ENCODE measurements at places on chromosomes 6 and 20. TPM values are rescaled to one million over a fixed set of nuclear protein-coding genes. Genes with fewer than 3 reads are reported as not detected.

DNA sequence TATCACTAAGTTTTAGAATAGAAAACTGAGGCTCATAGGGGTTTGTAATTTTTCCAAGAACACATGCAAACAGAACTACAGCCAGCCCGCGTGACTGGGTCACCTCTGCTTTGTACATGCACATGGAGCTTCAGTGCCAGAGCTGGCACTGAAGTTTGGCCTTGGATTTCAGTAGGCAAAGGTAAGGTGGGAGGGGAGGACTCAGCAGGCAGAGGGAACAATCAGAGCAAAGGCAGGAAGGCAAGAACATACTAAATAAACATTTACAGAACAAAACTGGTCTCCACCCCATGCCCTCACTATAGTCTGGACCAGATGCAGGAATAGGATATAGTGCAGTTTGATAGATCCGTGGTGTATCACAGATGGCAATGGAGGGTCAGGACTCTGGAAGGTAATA, 13.6 kb upstream of the ABRACL start:
- no peaks in the 10 kb centered on the region for H3K36me3 ChIP-seq
- no peak overlapping the region for H3K4me3 ChIP-seq
- H3K27me3 ChIP-seq: no peaks in the 10 kb centered on the region
- H3K4me1 ChIP-seq: peaks cover 20% of the 10 kb centered on the region

DNA sequence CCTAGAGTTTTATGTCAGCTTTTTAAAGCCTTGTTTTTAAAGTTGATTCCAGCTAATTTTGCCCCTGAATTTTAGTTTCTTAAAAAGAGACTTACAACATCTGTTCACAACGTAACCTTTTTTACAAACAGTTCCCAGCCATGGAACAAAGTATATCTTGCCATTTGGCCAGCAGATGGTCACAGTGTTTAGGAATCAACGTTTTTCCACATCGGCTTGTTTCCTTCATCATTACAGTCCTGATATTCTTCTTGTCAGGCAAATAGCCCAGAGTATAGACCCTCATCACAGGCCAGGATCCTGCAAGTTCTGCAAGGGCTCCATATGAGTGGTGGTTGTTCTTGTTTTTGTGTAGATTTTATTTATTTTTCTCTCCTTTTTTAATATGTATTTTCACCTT, 341.7 kb upstream of the HTR1E start:
- no peak for DNase-seq
- no peaks in the 10 kb centered on the region for H3K4me1 ChIP-seq
- H3K27ac ChIP-seq: no peak overlapping the region
- no peaks in the 10 kb centered on the region for H3K27me3 ChIP-seq

DNA sequence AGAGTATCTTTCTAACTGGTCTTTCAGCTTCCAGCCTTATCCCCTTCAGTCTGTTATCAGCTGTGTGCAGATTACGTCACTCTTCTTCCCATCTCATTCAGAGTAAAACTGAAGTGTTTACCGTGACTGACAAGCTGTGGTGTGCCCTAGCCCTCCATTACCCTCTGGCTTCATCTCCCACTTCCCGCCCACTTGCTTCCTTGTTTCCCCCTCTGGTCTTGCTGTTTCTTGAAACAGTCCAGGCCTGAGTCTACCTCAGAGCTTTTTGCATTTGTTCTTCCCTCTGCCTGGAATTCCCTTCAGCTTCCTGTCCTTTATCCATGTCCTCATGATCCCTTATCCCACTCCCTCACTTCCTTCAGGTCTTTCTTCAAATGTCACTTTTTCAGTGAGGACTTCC, 66.9 kb downstream of the CARMIL1 start:
- no peaks in the 10 kb centered on the region for H3K27me3 ChIP-seq
- no peaks in the 10 kb centered on the region for H3K36me3 ChIP-seq
- H3K4me3 ChIP-seq: no peak overlapping the region
- DNase-seq: no peak

DNA sequence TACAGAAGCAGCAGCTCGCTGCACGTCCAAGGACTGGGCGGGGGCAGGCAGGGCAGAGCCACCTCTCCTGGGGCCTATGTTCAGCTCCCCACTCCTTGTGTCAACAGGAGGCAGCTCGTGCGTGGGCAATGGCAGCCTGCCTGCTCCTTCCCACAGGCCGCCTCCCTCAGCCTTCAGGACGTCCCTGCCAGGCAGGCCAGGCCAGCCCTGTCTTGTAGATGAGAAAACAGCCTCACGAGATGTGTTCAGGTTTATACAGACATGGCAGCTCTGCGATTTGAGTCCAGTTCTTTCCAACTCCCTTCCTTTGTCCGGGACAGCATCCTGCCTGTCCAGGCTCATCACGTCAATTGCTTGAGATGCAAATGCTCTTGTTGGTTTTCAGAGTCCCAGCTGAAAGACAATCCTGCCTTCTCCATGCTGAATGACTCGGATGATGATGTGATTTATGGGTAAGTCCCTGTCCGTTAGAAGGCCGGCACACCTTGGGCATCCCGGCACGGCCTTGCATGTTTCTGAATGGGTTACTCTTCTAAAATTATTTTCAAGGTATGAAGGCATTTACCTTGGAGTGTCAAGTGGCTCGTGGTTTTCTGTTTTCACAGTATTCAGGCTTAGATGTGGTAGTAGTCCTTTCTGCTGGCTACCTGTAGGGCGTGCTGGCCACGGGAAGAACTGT, 13.5 kb downstream of the DYNLT1 start:
- H3K4me1 ChIP-seq: no peaks in the 10 kb centered on the region
- H3K4me3 ChIP-seq: no peak overlapping the region
- H3K27me3 ChIP-seq: no peaks in the 10 kb centered on the region
- DNase-seq: no peak
- peaks cover 78% of the 10 kb centered on the region for H3K36me3 ChIP-seq

The PGC gene
- total RNA-seq: not detected

The FOXA2 gene
- total RNA-seq: not detected
